ENCODE measurements at places on chromosomes 5 and 9.

DNA sequence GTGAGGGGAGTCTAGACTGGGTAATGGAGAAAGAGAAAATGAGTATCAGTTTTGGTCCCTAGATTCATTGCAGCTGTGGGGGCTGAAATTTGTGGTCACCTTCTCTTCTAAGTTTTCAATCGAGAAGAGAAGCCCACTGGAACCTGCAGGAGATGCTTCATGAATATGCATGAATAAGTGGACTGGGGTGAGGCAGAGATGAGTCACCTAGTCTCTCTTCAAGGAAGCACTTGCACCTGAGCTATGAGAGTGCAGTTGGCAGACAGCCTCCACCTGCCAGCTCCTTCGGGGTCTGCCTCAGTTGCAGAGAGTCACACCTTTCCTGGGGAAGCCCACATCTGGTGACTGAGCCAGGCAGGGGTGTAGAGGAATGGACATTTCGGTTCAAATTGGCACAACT is 69.1 kb downstream of the ZNF366 start:
- H3K36me3 ChIP-seq, result no peaks in the 10 kb centered on the region
- H3K27ac ChIP-seq, result no peak overlapping the region
- no peak overlapping the region for H3K4me3 ChIP-seq
- peaks cover 19% of the 10 kb centered on the region for H3K4me1 ChIP-seq
- DNase-seq, result no peak

DNA sequence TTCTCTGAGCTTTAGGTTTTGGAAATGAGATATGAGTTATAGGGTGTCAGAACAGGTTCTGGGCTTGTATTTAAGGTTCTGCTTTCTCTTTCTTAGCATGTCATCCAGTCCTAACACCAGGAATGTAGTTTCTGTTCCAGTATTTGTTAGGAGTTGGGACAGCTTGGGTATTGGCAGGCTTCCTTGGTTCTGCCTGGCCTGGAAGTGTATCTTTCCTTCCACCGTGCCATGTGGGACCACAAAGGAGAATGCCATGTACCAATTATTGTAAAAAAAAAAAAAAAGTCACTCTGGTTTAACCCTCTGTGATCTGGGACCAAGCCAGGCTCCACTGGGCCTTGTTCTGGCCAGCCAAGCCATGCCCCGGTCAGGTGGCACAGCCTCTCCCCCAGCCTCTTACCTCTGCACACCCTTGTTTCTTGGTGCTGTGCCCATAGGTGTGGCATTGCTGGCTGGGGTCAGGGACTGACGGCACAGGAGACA is 47.8 kb downstream of the ARHGAP26 start:
- H3K4me1 ChIP-seq, result peaks cover 10% of the 10 kb centered on the region
- H3K36me3 ChIP-seq, result no peaks in the 10 kb centered on the region
- H3K27me3 ChIP-seq, result no peaks in the 10 kb centered on the region
- no peak for DNase-seq
- no peak overlapping the region for H3K27ac ChIP-seq

GRCh38 chr5:72093824-72094223 is 13.5 kb upstream of the MAP1B start:
- H3K27me3 ChIP-seq, result peaks cover 3% of the 10 kb centered on the region
- H3K27ac ChIP-seq, result no peak overlapping the region
- no peaks in the 10 kb centered on the region for H3K36me3 ChIP-seq
- DNase-seq, result no peak
- H3K4me3 ChIP-seq, result no peak overlapping the region

DNA sequence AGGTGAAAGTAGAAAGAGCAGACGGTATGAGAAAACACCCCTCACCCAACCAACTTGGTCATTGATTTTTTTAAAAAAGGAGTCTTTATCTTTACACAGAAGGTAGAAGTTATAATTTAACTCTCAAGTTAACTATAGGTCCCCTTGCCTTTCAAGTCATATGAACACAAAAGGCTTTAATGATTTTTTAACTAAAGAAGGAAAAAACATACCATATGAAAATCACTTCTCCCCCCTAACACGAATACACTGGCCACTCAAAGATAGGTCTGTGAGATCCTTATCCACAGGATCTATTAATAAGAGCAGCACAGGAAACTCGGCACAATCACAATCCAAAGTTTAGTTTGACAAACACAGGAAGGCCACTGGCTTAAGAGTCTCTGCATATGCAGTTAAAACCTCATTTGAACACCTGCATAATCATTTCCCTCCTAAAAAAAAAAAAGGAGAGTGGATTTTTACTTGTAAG is 138.0 kb downstream of the ENC1 start:
- no peak overlapping the region for H3K27ac ChIP-seq
- DNase-seq, result no peak
- peaks cover 34% of the 10 kb centered on the region for H3K4me1 ChIP-seq
- no peak overlapping the region for H3K4me3 ChIP-seq
- no peaks in the 10 kb centered on the region for H3K36me3 ChIP-seq

GRCh38 chr9:133932633-133933032 is 59.5 kb downstream of the VAV2 start:
- H3K36me3 ChIP-seq, result peaks cover 14% of the 10 kb centered on the region
- H3K27ac ChIP-seq, result peak overlapping the region; percentile 53
- no peaks in the 10 kb centered on the region for H3K27me3 ChIP-seq
- no peak overlapping the region for H3K4me3 ChIP-seq
- no peak for DNase-seq
- peaks cover 11% of the 10 kb centered on the region for H3K4me1 ChIP-seq

- peaks cover 13% of the 10 kb centered on the region for H3K4me1 ChIP-seq
- H3K4me3 ChIP-seq, result no peak overlapping the region
- DNase-seq, result no peak
- peaks cover 18% of the 10 kb centered on the region for H3K36me3 ChIP-seq
- H3K27ac ChIP-seq, result no peak overlapping the region
- peaks cover 22% of the 10 kb centered on the region for H3K27me3 ChIP-seq
Observed at GRCh38 chr9:35609001-35609819, 4.1 kb downstream of the TESK1 start.

DNA sequence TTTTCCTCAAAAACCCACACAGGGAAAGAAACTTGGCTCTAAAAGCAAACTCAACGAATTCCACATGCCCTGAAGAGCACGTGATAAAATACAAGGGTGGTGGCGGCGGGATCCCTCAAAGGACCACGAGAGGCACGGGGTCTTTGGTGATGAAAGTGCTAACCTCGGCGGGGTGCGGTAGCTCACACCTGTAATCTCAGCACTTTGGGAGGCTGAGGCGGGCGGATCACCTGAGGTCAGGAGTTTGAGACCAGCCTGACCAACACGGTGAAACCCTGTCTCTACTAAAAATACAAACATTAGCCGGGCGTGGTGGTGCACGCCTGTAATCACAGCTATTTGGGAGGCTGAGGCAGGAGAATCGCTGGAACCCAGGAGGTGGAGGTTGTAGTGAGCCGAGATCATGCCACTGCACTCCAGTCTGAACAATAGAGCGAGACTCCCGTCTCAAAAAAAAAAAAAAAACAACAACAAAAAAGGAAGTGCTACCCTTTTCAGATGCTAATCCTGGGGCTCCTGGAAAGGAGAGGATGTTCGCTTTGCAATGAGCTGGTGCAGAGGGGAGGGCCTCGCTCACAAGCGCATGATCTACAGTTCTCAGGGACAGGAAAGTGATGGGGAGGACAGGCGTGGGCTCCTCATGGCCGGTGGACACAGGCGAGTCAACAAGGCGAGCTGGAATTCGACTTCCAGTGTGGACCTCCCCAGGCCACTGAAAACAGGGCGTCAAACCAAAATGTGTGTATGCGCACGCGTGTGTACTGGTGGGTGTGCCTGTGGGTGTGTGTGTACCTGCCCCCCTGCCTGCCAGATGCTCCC is 54.1 kb downstream of the USP20 start:
- H3K27ac ChIP-seq, result no peak overlapping the region
- peaks cover 31% of the 10 kb centered on the region for H3K4me1 ChIP-seq
- no peak overlapping the region for H3K4me3 ChIP-seq
- DNase-seq, result no peak

- no peaks in the 10 kb centered on the region for H3K4me1 ChIP-seq
- H3K27me3 ChIP-seq, result no peaks in the 10 kb centered on the region
- no peak overlapping the region for H3K27ac ChIP-seq
Observed at GRCh38 chr5:65299861-65300260, 181.9 kb downstream of the ADAMTS6 start.

DNA sequence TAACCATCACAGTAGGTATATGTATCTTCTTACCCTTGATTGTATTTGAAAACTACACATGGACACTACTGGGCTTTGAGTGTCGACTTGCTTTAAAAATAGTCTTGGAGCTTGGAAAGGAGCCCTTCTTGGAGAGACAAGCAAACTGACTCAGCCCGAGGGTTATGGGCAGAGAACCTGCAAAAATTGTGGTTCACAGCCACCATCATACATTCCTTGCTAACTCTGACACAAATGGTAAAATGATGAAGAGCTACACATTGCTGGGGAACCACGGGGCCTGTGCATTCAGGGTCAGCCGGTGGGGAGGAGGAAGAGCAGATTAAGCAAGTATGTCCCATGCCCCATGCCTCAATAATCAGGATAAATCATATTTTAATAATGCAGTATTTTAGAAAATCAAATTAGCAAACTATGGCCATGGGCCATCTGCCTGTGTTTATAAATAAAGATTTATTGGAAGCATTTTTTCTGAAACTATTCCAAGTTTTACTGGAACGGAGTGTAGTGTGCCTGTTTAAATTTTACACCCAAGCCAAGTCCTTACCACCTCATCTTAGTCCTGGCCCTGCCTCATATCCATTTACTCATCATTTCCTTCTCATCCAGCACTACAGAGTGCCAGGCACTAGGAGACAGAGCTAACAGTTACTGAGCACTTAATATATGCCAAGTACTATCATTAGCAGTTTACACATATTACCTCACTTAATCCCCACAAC is 195.7 kb downstream of the PALM2AKAP2 start:
- no peak overlapping the region for H3K27ac ChIP-seq
- DNase-seq, result no peak
- no peaks in the 10 kb centered on the region for H3K36me3 ChIP-seq
- no peaks in the 10 kb centered on the region for H3K27me3 ChIP-seq
- H3K4me3 ChIP-seq, result no peak overlapping the region

DNA sequence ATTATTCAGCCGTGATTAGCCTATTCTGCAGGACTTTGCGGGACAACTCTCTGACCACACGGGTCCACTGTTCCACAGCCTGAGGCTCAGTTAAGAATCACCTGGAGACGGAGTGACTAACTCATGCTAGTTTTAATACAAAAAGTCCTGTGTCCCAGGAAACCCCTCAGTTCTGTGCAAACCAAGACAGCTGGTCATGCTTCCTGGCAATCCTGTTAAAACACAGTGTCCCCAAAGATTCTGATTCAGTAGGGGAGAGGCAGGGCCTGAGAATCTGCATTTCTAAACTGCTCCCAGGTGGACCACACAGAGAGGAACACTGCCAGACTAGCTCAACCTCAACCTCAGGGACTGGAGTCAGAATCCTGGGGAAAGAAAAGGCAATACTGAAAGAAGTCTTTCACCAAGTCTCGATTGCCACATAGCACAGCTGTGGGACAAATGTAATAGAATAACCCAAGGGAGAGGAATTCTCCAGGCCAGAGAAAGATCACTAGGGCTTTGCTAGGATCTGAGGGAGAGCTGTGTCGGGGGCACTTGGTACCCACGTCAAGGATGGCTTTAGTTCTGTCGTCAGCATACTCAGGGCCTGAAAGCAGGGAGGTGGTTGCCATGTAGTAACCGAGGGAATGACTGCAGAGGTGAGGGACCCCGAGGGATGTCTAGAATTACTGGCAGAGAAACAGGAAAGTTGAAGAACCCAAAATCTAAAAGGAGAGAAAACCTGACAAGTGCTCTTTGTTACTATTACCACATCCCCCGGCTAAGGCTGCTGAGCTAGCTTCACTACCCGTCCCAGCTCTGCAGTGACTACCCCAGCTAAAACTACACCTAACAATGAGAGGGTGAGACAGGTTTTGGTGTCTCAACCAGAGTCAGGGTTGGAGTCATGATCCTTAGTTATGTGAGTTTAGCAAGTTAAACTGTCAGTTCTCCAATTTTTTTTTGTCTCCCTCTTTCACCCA is 8.6 kb downstream of the SUSD1 start:
- no peak for DNase-seq
- H3K4me3 ChIP-seq, result no peak overlapping the region
- H3K27me3 ChIP-seq, result no peaks in the 10 kb centered on the region
- no peak overlapping the region for H3K27ac ChIP-seq
- no peaks in the 10 kb centered on the region for H3K36me3 ChIP-seq

- no peak overlapping the region for H3K4me3 ChIP-seq
- peaks cover 18% of the 10 kb centered on the region for H3K4me1 ChIP-seq
- no peak overlapping the region for H3K27ac ChIP-seq
- H3K36me3 ChIP-seq, result no peaks in the 10 kb centered on the region
- no peaks in the 10 kb centered on the region for H3K27me3 ChIP-seq
- no peak for DNase-seq
Observed at GRCh38 chr5:171205375-171205774, 103.7 kb upstream of the TLX3 start.

- H3K27ac ChIP-seq, result no peak overlapping the region
- peaks cover 33% of the 10 kb centered on the region for H3K27me3 ChIP-seq
- peaks cover 38% of the 10 kb centered on the region for H3K4me1 ChIP-seq
- H3K4me3 ChIP-seq, result peak overlapping the region; percentile 63
- peaks cover under 1% of the 10 kb centered on the region for H3K36me3 ChIP-seq
Observed at GRCh38 chr5:178587763-178588611, 2.2 kb downstream of the COL23A1 start.

- peak; percentile 29 for DNase-seq
- peaks cover 7% of the 10 kb centered on the region for H3K27me3 ChIP-seq
- no peaks in the 10 kb centered on the region for H3K4me1 ChIP-seq
- H3K27ac ChIP-seq, result no peak overlapping the region
- H3K36me3 ChIP-seq, result no peaks in the 10 kb centered on the region
Observed at GRCh38 chr9:101791938-101792337, 53.5 kb upstream of the GRIN3A start.

GRCh38 chr9:69443178-69443577 is 118.2 kb downstream of the ENTREP1 start:
- peaks cover 3% of the 10 kb centered on the region for H3K4me1 ChIP-seq
- DNase-seq, result no peak
- peaks cover 12% of the 10 kb centered on the region for H3K36me3 ChIP-seq
- peaks cover 8% of the 10 kb centered on the region for H3K27me3 ChIP-seq
- no peak overlapping the region for H3K27ac ChIP-seq

DNA sequence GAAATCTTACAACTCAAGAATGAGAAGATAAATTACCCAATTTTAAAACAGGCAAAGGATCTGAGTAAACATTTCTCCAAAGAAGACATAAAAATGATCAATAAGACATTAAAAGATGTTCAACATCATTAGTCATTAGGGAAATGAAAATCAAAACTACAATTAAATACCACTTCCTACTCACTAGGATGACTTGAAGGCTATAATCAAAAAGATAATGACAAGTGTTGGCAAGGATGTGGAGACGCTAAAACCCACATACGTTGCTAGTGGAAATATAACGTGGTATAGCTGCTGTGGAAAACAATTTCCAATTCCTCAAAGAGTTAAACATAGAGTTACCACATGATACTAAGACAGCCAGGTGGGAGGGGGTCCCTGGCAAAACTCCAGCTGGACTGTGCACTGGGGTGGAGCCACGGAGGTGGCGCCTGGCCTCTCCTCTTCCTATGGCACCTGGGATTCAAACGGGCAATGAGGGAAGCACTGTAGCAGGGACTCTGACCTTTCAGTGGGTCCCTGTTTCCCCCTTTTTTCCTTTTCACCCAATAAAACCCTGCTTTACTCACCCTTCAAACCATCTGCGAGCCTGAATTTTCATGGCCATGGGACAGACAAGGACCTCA is 5.9 kb downstream of the ARSB start:
- DNase-seq, result no peak
- no peaks in the 10 kb centered on the region for H3K27me3 ChIP-seq

- H3K4me3 ChIP-seq, result no peak overlapping the region
- H3K27ac ChIP-seq, result no peak overlapping the region
- no peaks in the 10 kb centered on the region for H3K36me3 ChIP-seq
- no peaks in the 10 kb centered on the region for H3K4me1 ChIP-seq
Observed at GRCh38 chr5:149203921-149204441, 62.7 kb downstream of the ABLIM3 start.

GRCh38 chr5:147858565-147858964 is 19.9 kb upstream of the SCGB3A2 start:
- no peak overlapping the region for H3K27ac ChIP-seq
- peaks cover 20% of the 10 kb centered on the region for H3K4me1 ChIP-seq
- DNase-seq, result no peak
- H3K4me3 ChIP-seq, result no peak overlapping the region
- H3K27me3 ChIP-seq, result peaks cover 16% of the 10 kb centered on the region
